ENCODE measurements at places on chromosomes 3 and 15. TPM values are rescaled to one million over a fixed set of nuclear protein-coding genes. Genes with fewer than 3 reads are reported as not detected.
A peak's percentile ranks its signal among the peaks of the same experiment; 100 is the strongest.

The GOLGA8O gene
- 0.58 TPM for polyA plus RNA-seq

The CTDSPL2 gene
- polyA plus RNA-seq: 19.1 TPM

The XCR1 gene
- polyA plus RNA-seq: 1.2 TPM

The STRA6 gene
- 0.47 TPM for polyA plus RNA-seq

The CLDN16 gene
- polyA plus RNA-seq: 0.06 TPM

DNA sequence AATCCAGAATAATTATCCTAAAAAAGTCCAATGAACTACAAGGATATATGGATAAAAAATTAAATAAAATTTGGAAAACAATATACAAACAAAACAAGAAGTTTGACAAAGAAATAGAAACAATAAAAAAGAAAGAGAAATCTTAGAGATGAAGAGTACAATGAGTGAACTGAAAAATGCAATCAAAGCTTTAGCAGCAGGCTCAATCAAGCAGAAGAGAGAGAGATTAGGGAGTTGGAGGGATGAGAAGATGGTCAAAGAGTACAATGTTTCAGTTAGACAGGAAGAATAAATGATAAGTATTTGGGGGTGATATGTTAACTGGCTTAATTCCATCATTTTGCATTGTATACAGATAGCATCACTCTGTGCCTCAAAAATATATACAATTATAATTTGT is 29.9 kb downstream of the POLQ start:
- DNase-seq: no peak

DNA sequence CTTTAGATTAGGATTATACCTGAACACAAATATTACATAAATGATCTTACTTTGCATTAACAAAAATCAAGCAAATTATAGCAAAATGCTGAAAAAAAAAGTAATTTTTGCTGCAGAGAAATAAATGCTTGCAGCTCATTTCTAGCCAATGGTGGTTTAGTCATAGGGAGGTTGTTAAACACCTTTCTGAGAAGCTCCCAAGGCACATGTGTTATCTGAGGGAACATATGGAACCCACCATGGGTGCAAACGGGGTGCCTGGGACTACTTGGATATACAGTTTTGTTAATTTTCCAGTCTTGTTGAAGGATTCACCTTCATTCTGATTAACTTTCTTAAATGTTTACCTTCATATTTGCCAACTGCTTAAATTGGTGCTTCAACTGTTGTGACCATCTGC is 8.9 kb upstream of the RAMAC start:
- DNase-seq: no peak

- no peak for DNase-seq
Observed at GRCh38 chr15:93317772-93318171, 228.8 kb upstream of the RGMA start.

- DNase-seq: no peak
Observed at GRCh38 chr3:171258316-171258715, 201.9 kb downstream of the TNIK start.

DNA sequence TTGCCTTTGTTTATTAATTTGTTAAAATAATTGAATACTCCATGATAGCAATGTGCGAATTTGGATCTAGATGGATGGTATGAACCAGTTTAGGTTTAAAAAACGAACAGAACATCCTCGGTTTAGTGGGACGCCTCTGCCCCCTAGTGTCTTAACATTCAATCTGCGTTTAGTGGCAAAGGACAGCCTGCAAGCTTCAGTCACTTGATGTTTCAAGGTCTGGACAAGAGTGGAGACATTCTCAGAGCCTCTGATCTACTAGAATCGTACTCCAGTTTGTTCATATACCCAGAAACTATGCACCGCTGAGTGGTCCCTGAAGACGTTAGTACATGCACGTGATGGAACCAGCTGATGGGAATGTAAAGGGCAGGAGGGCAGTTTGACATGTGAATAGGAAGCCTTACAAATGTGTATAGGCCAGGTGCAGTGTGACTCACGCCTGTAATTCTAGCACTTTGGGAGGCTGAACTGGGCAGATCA is 17.8 kb upstream of the ATP13A4 start:
- DNase-seq: peak; percentile 38

- no peak for DNase-seq
Observed at GRCh38 chr3:125213946-125214542, 1.5 kb upstream of the SLC12A8 start.

- DNase-seq: no peak
Observed at GRCh38 chr3:81279481-81280379, 481.7 kb downstream of the GBE1 start.

DNA sequence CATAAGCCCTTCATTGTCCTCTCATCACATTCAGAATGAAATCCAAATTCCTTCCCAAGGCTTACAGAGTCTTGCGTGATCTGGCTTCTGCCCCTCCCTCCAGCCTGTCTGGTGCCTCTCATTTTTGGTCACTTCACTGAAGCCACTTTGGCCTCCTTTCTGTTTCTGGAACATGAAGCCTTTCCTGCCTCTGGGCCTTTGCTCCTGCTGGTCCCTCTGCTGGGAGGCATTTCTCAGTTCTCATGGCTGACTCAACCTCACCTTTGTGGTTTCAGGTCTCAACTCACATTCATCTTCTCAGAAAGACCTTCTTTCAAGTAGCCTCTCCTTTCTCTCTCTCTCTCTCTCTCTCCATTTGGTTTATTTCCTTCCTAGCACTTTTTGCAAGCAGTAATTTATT is 43.9 kb upstream of the BHLHE40 start:
- DNase-seq: no peak

GRCh38 chr3:194730365-194730764 is 44.7 kb downstream of the FAM43A start:
- no peak for DNase-seq

DNA sequence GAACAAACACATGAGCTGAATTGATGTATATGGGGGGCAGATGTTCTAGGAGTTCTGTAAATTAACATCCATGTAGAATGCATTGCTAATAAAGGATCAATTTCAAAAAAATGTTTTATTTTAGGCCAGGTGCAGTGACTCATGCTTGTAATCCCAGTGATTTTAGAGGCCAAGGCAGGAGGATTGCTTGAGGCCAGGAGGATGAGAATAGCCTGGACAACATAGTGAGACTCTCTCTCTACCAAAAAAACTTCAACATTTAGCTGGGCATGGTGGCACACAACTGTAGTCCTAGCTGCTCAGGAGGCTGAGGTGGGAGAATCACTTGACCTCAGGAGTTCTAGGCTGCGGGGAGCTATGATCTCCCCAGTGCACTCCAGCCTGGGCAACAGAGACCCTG is 6.5 kb upstream of the NUP210 start:
- no peak for DNase-seq

Measured in ovary (tissue), 10 donors.